ENCODE measurements at places on chromosomes 16 and 17. TPM values are rescaled to one million over a fixed set of nuclear protein-coding genes. Genes with fewer than 3 reads are reported as not detected.
A peak's percentile ranks its signal among the peaks of the same experiment; 100 is the strongest.

The KRTAP17-1 gene
- not detected for total RNA-seq

The CLDN7 gene
- 2.3 TPM for total RNA-seq

The HOXB9 gene
- total RNA-seq, result not detected

The ZG16B gene
- total RNA-seq, result 0.79 TPM

The PLD6 gene
- total RNA-seq, result 3.1 TPM

DNA sequence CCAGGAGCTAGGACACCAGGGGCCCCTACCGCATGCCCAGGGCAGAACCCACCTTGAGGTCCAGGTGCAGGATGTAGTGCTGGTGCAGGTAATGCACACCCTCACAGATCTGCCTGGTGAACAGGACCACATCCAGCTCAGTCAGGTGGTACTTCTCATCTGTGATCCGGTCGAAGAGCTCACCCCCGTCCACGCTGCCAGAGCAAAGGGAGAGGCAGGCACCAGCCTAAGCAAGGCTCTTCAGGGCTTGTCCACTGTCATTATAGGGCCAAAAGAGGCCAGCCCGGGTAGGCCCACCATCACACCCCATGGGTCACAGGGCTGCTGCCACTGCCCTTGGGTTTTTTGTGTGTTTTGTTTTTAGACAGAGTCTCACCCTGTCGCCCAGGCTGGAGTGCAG is 21.0 kb downstream of the MYLK3 start:
- no peak overlapping the region for H3K4me3 ChIP-seq
- H3K4me1 ChIP-seq, result peaks cover 12% of the 10 kb centered on the region
- H3K36me3 ChIP-seq, result peaks cover 91% of the 10 kb centered on the region
- H3K27me3 ChIP-seq, result no peaks in the 10 kb centered on the region

DNA sequence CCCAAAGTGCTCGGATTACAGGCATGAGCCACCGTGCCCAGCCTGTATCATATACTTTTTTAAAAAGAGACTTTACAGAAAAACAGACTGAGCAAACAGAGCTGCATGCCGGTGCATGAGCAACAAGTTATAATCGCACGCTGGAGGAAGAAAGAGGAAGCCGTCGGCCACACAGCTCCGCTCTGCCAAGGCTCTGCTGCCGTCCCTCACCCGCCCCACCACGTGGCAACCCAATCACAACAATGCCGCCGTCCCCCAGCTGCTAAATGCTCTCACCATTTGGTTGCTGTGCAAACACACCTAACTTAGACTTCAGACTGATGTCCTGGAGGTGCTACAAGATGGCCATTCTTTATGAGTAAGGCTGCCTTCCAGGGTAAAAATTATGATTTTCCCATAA is 83.5 kb downstream of the ADCY9 start:
- H3K27me3 ChIP-seq, result no peaks in the 10 kb centered on the region
- no peaks in the 10 kb centered on the region for H3K36me3 ChIP-seq
- no peak overlapping the region for H3K27ac ChIP-seq
- no peak for DNase-seq

GRCh38 chr17:32283745-32284201 is 18.1 kb downstream of the RHBDL3 start:
- H3K27me3 ChIP-seq, result no peaks in the 10 kb centered on the region
- no peak overlapping the region for H3K27ac ChIP-seq
- no peaks in the 10 kb centered on the region for H3K36me3 ChIP-seq
- H3K4me3 ChIP-seq, result no peak overlapping the region
- no peak for DNase-seq

DNA sequence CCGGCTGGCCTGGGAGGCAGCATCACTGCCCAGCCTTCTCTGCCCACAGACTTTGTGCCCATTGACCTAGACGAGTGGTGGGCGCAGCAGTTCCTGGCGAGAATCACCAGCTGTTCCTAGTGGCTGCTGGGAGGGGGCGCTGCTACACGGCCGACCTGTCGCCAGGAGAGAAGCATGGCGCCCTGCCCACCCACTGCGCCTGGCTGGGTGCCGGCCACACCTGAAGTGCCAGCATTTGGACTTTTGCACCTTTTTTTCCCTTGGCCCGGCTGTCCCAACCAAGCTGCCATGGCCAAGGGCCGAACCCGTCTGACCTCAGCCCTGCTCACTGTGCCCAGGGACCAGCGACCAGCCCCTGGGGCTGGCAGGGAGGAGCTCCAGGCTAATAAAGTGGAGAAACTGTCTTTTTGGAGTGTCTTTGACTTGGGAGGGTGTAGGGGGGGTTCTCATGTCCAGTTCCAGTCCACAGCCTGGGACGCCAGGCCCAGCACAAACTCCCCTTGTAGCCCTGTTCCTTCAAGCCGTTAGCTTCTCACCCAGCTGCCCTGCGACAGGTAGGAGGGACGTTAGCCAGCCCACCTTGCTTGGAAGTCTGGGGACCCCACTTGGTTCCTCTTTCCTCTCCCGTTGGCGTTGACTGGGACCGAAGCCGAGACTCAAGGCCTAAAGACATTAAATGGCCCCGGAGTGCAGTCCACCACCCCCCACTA is 939 bp upstream of the WDR90 start:
- H3K36me3 ChIP-seq, result no peaks in the 10 kb centered on the region
- peaks cover 61% of the 10 kb centered on the region for H3K4me1 ChIP-seq
- no peak for DNase-seq
- H3K27me3 ChIP-seq, result no peaks in the 10 kb centered on the region

DNA sequence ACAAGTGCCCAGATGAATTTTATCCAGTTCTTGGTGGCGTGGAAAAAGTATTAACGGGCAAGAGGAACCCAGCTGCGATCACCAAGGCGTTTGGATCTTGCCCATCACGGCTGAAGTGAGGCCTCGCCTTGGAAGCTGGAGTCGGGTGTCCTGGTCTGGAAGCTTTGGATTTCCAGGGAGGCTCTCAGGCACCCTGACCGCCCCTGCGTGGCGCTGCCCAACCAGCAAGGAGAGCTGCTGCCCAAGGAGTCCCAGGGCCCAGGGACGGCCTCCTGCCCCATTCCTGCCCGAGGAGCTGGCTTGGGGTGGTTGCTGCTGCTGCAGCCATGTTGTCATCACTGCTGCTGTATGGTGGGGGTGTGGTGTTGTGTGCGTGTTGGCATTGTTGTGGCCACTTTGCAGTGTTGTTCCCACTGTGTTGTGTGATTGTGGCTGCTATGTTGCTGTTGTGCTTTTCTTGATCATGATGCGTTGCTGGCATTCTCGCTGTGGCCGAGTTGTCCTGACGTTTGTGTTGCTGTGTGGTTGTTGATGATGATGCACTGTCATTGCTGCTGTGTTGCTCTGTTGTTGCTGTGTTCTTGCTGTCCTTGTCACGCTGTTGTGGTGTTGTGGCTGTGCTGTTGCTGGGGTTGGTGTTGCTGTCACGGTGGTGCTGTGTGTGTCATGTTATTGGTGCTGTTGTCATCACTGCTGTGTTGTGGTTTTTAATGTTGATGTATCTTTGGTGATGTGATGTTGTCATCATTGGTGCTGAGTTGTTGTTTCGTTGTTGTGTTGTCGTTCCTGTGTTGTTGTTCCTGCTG is 318.8 kb downstream of the C16orf95 start:
- no peak overlapping the region for H3K27ac ChIP-seq
- peaks cover 9% of the 10 kb centered on the region for H3K4me1 ChIP-seq
- H3K36me3 ChIP-seq, result no peaks in the 10 kb centered on the region
- H3K27me3 ChIP-seq, result no peaks in the 10 kb centered on the region

DNA sequence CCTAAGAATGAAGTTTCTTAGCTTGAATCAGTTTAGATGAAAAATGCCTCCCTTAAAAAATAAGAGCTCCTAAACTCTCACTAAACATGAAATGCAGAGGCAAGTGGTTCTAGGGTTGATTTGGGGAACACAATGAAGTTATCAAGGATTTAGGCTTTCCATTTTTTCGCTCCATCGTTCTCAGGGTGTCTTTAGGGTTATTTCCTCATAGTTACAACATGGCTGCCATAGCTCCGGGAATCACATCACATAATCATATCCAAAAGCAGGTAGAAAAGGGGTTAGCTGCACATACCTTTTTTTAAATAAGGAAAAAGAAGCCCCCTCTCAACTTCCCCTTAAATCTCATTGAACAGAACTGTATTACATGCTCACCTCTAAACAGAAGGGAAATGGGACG is 21.4 kb downstream of the ZP2 start:
- H3K4me1 ChIP-seq, result peaks cover 6% of the 10 kb centered on the region
- DNase-seq, result no peak
- no peak overlapping the region for H3K27ac ChIP-seq
- H3K27me3 ChIP-seq, result no peaks in the 10 kb centered on the region
- H3K36me3 ChIP-seq, result no peaks in the 10 kb centered on the region
- no peak overlapping the region for H3K4me3 ChIP-seq

DNA sequence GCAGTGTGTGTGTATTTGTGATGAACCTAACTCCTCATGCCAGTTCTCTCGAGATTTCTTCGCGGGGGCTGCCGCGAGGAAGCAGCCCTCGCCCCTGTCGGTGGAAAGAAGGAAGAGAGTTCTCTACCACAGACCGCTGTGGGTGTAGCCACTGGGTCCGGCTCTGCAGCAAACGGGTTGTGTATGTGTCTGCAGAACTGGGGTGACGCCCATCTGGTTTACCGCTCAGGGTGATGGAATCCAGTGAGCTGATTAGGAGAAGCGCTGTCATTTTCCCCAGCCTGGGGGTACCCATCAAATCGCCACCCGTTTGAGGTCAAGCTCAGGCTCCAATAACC is 7.7 kb downstream of the CORO6 start:
- no peak overlapping the region for H3K27ac ChIP-seq
- H3K4me3 ChIP-seq, result no peak overlapping the region
- H3K4me1 ChIP-seq, result no peaks in the 10 kb centered on the region
- no peak for DNase-seq

DNA sequence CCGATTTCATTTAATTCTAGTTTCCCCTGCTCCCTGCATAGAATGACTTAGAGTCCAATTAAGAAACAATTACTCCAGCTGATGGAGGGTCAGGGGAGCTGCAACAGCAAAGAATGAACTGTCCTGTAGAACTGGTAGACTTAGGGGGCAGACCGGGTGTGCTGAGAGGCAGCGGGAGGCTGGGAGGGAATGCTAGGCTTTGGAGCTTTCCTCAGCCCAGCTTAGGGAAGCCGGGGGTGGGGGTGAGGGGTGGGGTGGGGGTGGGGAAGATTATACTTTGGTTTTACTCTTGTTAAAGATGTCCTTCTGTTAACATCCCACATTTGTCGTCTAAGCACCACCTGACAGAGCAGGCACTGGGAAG is 458.6 kb upstream of the ASIC2 start:
- no peak overlapping the region for H3K27ac ChIP-seq
- H3K4me3 ChIP-seq, result no peak overlapping the region
- H3K4me1 ChIP-seq, result no peaks in the 10 kb centered on the region
- no peak for DNase-seq
- no peaks in the 10 kb centered on the region for H3K36me3 ChIP-seq

DNA sequence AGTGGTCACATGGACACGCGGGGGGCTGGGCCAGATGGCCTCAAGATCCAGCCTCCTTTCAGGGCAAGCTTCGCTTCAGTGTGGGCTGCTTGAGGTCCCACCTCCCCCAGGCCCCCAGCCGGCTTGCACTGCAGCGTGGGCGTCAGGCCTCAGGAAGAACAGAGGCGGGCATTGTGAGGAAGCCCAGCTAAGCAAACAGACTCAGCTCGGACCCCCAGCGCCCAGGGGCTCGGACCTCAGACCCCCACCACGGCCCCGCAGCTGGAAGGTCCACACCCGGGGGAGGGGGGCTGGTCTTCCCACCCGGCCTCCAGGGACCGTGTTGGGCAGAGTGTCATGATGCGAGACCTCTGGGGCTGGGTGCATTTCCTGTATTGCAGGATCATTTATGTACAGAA is 24.7 kb upstream of the ZNF469 start:
- H3K4me3 ChIP-seq, result no peak overlapping the region
- H3K36me3 ChIP-seq, result no peaks in the 10 kb centered on the region
- H3K4me1 ChIP-seq, result no peaks in the 10 kb centered on the region
- H3K27ac ChIP-seq, result no peak overlapping the region

GRCh38 chr16:71726476-71727315 is 2.2 kb upstream of the PHLPP2 start:
- DNase-seq, result no peak
- H3K36me3 ChIP-seq, result peaks cover 11% of the 10 kb centered on the region
- H3K27ac ChIP-seq, result no peak overlapping the region
- H3K27me3 ChIP-seq, result no peaks in the 10 kb centered on the region
- peaks cover 27% of the 10 kb centered on the region for H3K4me1 ChIP-seq

DNA sequence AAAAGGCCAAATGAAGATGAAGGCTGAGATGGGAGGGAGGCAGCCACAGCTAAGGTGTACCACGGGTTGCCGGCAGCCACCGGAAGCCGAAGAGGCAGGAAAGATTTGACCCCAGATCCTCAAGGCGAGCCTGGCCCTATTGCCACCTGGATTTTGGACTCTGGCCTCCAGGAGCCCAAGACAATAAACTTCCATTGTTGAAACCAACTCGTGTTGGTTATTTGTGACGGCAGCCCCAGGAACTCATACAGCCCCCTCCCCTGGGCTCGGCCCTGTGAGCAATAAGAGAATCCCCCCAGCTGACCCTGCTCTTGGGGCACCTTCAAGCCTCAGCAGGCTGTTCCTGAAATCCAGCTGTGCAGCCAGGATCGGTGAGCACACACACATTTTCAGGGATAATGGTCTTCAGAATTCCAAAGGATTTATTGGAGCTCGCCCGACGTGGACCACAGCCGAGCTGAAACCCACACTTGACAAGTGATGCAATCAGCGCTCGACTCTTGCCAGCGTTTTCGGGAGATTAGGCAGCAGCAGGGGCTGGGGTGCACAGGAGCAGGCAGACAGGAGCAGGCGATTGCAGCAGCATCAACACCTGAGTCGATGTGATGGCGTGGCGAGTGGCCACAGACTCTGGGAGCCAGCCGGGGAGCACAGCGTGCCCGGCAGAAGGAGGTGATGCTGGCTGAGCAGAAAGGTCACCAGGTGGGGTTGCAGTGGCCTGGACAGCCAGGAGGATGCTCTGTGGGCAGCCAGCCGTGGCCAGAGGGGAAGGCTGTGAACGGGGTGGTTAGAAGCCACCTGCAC is 22.4 kb upstream of the CBX4 start:
- no peak overlapping the region for H3K4me3 ChIP-seq
- no peaks in the 10 kb centered on the region for H3K36me3 ChIP-seq
- no peaks in the 10 kb centered on the region for H3K27me3 ChIP-seq
- no peak overlapping the region for H3K27ac ChIP-seq
- no peaks in the 10 kb centered on the region for H3K4me1 ChIP-seq

GRCh38 chr17:4998732-4999429 is 1.1 kb downstream of the KIF1C start:
- peak overlapping the region; percentile 91 for H3K4me3 ChIP-seq
- H3K4me1 ChIP-seq, result peaks cover 38% of the 10 kb centered on the region
- peak overlapping the region; percentile 96 for H3K27ac ChIP-seq

DNA sequence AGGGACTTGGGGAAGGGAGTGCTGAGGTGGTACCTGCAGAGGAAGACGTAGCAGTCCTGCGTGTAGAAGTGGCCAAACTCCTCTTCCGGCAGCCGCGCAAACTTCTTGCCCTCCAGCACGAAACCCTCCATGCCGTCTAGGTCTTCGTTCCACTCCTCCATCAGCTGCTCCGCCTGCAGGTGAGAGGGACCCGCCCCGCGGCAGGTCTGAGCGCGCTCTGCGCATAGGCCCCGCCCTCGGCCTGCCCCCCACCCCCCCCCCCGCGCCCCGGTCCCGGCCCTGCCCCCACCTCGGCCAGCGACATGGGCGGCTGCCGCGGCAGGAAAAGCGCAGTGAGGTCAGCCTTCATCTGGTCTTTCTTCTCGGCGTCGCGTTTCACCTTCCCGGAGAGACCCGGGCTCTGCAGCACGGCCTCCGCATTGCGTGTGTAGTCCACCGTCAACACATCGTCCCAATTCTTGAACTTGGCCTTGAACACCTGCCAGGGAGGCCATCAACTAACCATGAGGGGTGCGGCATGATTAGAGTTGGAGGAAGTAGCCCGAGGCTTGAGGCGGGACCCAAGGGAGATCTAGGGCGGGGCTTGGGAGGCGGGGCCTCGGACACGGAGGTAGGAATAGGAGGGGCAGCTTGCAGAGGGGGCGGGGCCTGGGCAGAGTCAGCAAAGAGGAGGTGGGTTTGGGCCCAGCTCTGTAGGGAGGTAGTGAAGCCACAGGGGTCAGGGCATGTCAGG is 11.5 kb downstream of the FLII start:
- DNase-seq, result no peak
- peaks cover 69% of the 10 kb centered on the region for H3K36me3 ChIP-seq
- H3K4me3 ChIP-seq, result no peak overlapping the region
- H3K27ac ChIP-seq, result peak overlapping the region; percentile 50
- peaks cover 27% of the 10 kb centered on the region for H3K4me1 ChIP-seq
